Stimulated activated CD8-positive, alpha-beta memory T cell treated with anti-CD3 and anti-CD28 coated beads, Interleukin-4, amount 100 ng/mL, for 1 hour (primary cell): ENCODE measurements at places on chromosomes 6 and 20.

DNA sequence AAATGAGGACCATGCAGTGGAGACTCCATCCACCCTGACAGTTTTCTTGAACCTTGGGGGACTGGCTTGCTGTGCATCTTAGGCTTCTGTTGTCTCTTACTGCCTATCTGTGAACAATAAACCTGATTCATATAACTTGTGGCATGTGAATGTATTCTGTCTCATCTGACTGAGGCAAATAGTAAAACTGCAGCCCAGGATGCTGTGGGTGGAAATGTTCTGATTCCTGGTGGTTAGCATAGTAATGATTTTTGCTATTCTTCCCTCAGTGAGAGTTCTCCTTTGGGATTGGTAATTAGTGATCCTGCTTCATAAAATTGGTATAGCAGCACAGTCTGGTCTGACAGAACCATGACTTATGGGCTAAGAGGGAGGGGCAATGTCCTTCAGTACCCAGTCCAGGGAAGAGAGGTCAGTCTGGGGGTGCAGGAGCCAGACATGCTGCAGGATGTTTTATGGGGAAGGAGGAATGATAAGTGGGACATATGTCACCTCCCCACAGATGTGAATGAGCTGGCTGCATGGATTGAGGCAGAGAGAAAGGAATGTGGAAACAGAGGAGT, 147.1 kb downstream of the OR2B2 start:
- no peak for DNase-seq

GRCh38 chr6:159969204-159969912, 476 bp downstream of the IGF2R start:
- no peak for DNase-seq

- DNase-seq: no peak
Observed at GRCh38 chr6:75794351-75794846, 45.4 kb downstream of the MYO6 start.

DNA sequence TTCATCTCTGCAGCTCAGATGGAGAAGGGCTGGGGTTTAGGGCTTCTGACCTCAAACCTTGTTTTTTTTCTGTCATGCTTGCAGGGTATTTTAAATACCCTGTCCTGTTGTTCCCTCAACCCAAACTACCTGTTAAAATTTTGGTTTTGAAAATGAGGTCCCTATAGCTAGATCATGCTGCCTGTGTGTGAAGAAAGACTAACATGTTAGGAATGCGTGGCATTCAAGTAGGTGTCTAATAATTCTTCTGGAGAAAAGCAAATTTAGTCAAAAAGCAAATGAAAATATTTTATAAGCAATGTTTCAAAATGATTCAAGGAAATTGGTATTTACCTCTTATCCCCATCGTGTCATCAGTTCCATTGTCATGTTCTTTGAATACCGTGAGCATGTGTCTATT, 77.2 kb upstream of the C20orf144 start:
- DNase-seq: no peak

DNA sequence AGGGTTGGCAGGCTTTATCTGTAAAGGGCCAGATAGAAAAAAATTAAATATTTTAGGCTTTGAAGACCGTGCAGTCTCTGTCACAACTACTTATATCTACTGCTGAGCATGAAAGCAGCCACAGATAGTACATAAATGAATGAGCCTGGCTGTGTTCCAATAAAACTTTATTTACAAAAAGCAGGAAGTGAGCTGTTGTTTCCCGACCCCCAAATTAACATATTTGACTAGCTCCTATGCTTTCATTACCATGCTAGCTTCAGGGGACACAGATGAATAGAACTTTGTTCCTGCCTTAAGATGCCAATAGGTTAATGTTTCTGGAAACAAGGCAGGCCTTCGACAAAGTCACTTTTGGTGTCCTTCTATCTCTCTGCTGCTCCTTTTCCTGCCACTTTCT, 1058.0 kb upstream of the FLRT3 start:
- DNase-seq: no peak

- no peak for DNase-seq
Observed at GRCh38 chr6:151388997-151389617, 2.3 kb downstream of the ZBTB2 start.

DNA sequence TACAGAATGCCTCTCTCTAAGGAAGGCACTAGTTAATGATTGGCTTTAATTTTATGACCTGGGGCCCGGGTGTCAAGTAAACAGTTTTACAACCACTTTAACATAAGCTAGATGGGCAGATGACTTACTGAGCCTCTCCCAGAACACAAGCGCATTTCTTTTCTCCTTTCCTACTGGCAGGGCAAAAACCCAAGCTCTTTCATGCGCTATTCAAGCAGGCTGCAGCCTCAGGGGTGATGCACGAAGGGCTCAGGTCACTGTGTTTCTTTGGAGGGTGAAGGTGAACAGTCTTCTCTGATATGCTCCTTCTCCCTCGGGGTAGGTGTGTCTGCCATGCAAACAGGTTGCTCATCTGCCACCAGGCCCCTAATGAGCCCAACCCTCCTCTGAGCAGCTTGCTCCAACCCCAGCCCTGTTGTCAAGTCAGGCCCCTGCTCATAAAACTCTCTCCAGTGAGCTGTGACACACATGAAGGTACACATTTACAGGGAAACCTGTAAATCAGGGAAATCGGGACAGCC, 73.5 kb upstream of the CDH4 start:
- DNase-seq: no peak

GRCh38 chr6:17159240-17159639, 57.4 kb downstream of the STMND1 start:
- no peak for DNase-seq

GRCh38 chr20:50540620-50541605, 30.7 kb downstream of the PTPN1 start:
- DNase-seq: no peak

- DNase-seq: no peak
Observed at GRCh38 chr20:34222208-34222607, 19.0 kb upstream of the ASIP start.

DNA sequence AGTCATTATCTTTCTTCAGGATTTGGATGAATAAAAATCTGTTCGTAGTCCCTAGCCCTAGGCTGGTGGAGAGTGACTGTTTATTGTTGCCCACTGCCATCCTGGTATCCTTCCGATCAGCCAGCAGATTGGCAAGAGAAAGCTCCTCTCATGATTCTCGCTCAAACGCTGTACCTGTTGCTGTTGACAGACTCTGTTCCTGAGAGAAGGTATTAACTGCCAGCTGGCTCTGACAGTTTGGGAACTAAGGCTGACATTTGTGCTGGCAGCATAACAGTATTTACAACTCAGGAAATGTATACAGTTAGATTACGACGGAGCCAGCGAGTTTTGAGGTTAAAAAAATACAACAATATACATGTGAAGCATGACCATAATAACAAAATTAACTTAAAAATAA, 674.5 kb downstream of the PRKN start:
- no peak for DNase-seq

GRCh38 chr6:158916617-158917016, 83.4 kb downstream of the RSPH3 start:
- no peak for DNase-seq

GRCh38 chr6:82298012-82298411, 50.5 kb upstream of the IBTK start:
- DNase-seq: no peak

- DNase-seq: no peak
Observed at GRCh38 chr6:13865141-13865540, 50.8 kb upstream of the MCUR1 start.

- no peak for DNase-seq
Observed at GRCh38 chr6:130852844-130853554, 25.8 kb downstream of the SMLR1 start.

DNA sequence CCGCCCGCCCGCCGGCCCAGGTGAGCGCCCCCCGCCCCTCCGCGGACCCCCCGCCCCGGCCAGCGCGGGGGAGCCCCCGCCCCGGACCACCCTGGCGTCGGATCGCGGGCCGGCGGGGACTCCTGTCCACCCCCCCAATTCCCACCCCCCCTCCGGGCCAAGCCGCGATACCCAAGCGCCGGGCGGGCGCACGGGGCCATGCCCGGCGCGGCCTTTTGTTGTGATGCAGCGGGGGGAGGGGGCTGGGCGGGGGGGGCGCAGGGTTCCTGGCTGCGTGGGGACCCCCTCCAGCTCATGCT, 245 bp downstream of the SRC start:
- DNase-seq: no peak

- DNase-seq: no peak
Observed at GRCh38 chr6:147137986-147138385, 66.2 kb upstream of the STXBP5 start.

DNA sequence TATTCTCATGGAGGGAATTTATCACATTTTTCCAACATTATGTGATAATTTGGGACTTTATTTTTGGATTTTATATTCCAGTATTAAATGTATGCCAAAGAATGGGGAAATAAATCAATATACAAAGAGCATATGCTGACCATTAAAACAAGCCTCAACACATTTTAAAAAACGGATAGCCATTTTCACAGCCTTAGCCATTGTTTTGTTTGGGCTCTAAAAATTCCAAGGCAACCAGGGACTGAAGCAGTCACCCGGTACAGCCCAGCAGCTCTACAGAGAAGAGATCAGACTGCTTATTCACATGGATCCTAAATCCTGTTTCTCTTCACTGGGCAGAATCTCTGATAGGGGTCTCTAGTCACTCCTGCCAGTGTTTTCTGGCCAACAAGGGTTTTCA, 150.2 kb upstream of the OGFRL1 start:
- DNase-seq: no peak

- no peak for DNase-seq
Observed at GRCh38 chr6:46555129-46555528, 63.9 kb upstream of the RCAN2 start.

GRCh38 chr6:148984531-148985056, 237.8 kb downstream of the UST start:
- no peak for DNase-seq

DNA sequence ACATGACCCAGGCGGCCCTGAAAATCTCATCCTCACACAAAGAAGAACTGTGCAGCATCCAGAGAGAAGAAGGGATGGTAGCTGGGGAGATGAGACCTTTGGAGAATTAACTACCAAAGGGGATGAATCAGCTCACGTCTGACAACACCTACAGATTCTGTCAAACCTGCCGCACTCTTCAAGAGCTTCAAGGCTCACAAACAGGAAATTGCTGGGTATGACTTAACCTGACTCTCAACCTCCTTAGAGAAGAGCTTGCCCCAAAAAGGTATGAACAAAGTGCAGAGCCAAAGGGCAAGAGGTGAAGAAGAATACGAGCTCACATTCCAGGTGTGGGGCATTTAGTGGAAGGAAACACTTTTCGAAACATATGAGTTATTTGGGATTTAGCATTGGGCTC, 139.8 kb downstream of the BACH2 start:
- DNase-seq: no peak

- no peak for DNase-seq
Observed at GRCh38 chr6:75643173-75643572, 41.5 kb downstream of the SENP6 start.

GRCh38 chr6:113684382-113684901, 172.7 kb upstream of the MARCKS start:
- DNase-seq: no peak

- DNase-seq: no peak
Observed at GRCh38 chr6:168061269-168062210, 17.5 kb downstream of the FRMD1 start.

DNA sequence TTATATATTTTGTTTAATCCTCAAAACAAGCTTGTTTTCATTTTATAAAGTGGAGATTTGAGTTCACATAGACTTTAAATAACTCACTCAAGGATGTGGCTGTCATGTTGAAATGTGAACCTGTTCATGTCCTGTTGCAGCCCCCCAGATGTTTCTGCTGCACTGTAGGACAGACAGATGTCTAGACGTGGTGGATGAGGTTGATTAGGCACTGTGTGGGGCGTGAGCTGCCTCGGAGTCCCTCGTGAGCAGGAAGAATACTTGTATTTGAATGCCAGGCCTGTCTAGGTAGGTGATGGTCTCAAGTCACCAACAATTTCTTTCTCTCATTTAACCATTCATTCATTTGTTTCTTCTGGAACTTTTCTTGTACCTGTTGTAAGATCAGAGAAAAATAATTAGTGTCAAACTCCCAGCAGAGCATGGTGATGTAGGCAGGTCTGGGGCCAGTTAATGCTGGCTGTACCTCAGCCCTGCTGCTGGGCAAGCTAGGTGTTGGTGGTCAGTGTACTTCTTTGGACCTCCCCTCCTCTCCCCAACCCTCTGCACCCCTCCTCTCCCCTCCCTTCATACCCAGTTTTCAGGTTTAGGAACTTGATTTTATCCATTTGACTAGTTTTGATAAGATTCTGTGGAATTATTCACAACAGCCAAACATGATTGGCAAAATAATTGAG, 34.0 kb downstream of the AFDN start:
- DNase-seq: no peak

DNA sequence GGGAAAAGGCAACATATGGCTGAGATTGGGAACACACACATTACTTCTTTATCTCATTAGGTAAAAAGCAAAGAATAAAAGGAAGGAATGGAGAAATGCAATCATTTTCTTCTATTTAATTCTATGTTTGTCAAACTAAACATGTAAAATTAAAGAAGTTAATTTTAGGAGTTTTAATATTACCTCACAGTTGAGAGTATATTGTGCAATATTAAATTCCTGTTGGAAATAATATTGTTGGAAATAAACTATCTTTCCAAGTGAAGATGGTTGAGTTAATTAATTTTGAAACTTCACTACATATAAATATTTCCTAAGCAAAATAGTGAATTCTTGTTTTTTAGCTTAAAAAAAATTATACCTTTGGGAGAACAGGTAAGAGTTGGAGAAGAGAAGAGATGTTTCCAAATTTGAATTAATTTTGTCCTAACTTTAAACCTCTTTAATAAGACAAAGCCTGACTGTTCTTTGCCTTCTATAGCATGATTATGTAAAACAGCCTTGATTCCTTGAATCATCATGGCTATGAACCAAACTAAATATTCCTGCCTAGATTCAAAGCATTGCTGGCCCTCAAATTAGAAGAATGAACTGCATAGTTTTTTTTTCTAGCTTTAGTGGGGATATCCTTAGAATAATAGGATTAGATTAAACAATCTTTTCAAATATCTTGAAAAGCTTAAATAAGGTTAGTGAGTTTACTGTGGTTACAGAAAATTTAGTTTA, 1349.1 kb upstream of the ADGRB3 start:
- DNase-seq: no peak

GRCh38 chr6:131917318-131917717, 33.9 kb downstream of the CCN2 start:
- no peak for DNase-seq

DNA sequence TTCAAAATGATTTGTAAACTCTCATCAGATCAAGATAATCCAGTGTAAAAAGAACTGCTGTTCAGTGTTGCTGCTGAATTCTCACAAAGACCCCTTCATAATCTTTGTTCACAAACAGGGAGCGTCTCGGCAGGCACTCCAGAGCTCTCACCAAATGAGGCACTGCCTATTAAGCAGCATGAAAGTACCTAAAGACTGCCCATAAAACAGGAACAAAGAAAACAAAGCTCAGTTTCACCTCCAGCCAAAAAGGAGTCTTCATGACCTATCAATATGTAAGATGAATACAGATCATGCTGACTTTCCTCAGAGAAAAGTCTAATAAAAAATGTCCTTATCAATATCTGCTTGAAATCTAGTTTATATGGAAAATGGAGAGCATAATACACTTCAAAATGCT, 41.8 kb downstream of the GPR63 start:
- no peak for DNase-seq
